Gastrocnemius medialis (tissue), 4 donors: ENCODE measurements at places on chromosomes 6 and 20. TPM values are rescaled to one million over a fixed set of nuclear protein-coding genes. Genes with fewer than 3 reads are reported as not detected.

- no peak for DNase-seq
Observed at GRCh38 chr20:58637466-58638213, 13.4 kb upstream of the STX16 start.

GRCh38 chr20:41098703-41099250 lies 38.6 kb upstream of the PLCG1 start:
- no peak for DNase-seq

DNA sequence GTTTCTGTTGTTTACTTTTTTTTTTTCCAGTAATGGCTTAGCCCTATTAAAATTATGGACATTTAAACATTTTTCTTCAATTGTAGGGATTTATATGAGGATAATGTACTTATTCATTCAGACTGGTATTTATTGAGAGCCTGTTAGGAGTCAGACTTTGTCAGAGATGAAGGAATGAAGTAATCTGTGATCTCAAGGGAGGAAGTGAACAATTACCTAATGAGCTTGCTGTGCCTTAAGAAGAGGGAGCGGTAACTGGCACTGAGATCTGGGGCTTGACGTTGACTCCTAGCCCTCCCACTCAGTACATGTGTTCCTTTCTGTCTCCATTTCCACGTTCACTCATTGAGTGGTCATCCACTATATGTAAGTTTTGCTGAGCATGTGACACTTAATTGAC lies 12.6 kb downstream of the AFDN start:
- no peak for DNase-seq

- DNase-seq: no peak
Observed at GRCh38 chr6:1470040-1470439, 80.7 kb downstream of the FOXF2 start.

DNA sequence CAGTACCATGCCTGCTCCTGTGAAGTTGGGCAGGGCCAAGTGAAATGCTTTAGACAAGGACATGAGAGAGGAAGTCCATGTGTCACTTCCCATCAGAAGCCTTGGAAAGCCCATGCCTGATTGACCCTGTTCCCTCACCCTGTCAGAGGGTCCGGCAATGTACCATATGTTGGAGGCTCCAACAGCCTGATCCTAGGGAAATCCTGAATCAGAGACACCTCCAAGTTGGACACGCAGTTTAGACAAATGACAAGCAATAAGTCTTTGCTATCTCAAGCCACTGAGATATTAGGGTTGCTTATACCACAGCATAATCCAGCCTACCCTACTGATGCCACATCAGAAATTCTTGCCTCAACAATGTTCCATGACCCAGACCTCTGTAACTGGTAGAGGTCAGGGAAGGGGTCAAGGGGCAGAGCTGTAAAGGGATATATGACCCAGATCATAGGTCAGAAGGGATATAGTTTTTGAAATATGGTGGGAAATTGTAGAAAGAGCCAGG lies 174.8 kb downstream of the HACE1 start:
- DNase-seq: no peak

- DNase-seq: peak; percentile 19
Observed at GRCh38 chr20:33648396-33649004, 13.6 kb upstream of the C20orf144 start.

DNA sequence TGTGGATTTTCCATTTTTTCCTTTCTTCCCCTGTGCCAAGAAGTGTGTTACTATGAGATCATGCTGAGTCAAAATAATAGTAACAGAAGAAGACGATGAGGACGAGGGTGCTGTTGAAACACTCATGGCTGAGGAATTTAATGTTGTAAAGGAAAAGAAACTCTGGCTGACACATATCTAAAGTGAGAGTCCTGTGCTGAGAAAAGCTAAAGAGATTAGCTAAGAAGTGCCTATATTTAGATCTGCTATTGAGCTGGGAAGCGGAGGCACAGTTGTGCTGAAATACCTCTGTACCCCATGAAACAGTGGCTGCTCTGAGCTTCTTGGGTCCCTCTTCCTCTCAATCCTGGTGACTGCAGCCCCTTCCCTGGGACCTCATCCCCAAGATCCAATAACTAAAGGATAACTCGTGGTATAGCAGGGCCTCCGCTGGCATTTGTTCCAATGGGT lies 1.1 kb upstream of the SYTL3 start:
- no peak for DNase-seq

GRCh38 chr20:14785065-14785743 lies 447.8 kb upstream of the FLRT3 start:
- no peak for DNase-seq

Gene IMPG1
- total RNA-seq: not detected

Gene SLC52A3
- total RNA-seq: 1.4 TPM

Gene TMC2
- total RNA-seq: 0.10 TPM

Gene ARHGAP40
- total RNA-seq: not detected

Gene EPPIN
- total RNA-seq: not detected

Gene RNF182
- total RNA-seq: not detected

Gene CDKN1A
- 185 TPM for total RNA-seq
